ENCODE measurements at places on chromosomes 4 and X.
A peak's percentile ranks its signal among the peaks of the same experiment; 100 is the strongest.

- DNase-seq, result no peak
Measured at GRCh38 chr4:6917461-6918271, 8.0 kb downstream of the TBC1D14 start.

DNA sequence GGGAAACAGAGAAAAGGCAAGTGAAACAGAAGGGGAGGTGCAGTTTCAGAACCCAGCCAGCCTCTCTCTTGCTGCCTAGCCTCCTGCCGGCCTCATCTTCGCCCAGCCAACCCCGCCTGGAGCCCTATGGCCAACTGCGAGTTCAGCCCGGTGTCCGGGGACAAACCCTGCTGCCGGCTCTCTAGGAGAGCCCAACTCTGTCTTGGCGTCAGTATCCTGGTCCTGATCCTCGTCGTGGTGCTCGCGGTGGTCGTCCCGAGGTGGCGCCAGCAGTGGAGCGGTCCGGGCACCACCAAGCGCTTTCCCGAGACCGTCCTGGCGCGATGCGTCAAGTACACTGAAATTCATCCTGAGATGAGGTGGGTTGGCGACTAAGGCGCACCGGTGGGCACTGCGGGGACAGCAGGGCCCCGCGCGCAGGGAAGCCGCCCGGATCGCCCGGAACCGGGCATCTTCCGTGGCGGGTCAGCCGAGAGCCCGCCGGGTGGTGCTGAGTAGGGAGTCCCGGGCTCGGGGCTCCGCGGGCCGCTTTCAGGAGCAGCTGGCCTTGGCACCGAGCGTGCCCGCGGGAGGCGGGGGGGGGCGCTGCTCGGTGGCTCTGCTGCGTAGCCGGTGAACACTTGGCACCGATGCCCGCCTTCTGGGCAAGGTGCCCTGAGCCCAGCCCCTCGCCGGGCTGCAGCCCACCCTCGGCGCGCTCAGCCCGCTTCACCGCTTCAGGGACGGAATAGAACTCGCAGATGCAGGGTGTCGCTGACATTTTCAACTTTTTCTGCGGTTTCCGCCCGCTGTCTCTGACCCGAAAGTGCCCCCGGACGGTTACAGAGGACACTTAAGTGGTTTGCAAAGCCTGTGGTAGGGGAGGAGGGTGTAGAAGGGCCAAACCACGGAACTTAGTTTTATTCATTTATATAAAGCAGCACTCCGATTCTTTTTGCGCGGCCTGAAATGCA lies at the start of gene CD38:
Gene CD38 (plus strand): TSS at position 40 of the 953 bp plus-strand sequence. CDS start 87 bp downstream, at position 127.
- DNase-seq, result peak; percentile 65

DNA sequence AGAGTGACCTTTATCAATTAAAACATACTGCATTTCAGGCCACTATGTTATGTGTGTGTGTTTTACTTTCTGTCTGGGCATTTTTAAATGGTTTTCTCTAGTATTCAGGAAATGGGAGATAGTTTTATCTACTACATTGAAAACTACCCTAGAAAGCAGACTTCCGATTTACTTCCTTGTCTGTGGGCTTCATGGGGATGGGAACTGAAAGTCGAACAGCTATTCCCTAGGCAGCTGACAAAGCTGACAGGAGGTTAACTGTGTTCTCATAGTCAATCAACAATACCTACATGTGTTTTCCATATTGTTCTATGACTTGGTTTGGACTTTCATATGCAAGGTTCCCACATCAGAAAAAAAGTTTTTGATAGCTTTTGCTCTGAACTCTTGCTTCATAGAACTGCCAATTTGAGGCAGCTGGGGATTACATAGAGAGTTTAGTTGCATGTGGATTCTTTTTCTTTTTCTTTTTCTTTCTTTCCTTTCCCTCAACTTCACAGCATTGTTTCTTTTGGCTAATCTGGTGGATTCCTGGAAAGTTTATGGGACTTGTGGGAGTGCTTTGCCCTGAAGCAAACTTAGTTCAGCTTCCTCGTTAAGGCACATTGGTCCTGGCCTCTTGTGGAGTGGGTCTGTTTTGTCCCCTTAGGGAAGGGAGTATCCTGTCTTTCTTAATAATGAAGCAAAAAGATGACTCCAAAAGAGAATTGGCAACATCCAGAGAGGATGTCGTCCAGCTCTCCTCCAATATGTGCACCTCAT lies 327.1 kb upstream of the GIMD1 start:
- DNase-seq, result no peak

GRCh38 chr4:95984081-95984480 lies 144.2 kb downstream of the PDHA2 start:
- DNase-seq, result no peak

DNA sequence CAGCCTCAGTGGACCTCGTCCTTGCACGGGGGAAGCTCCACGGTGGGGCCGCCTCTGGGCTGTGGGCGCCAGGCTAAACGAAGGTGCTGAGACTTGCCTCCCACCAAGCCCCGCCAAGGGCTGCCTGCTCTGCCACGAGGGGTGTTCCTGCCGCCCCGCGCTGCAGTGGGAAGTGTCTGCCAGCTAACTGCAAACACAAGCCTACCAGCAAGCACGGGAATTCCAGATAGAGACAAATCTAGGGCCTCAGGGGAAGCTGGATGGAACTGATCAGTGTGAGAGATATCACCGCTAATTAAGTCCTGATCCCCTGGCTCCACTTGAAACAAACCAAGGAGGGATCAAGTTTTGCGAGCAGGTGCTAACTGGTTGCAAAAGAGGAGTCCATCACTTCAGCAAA lies 181.6 kb upstream of the LEF1 start:
- DNase-seq, result no peak

GRCh38 chr4:5954056-5954760 lies 61.3 kb upstream of the CRMP1 start:
- no peak for DNase-seq

- no peak for DNase-seq
Measured at GRCh38 chr4:153261461-153261860, 57.2 kb downstream of the TRIM2 start.

- no peak for DNase-seq
Measured at GRCh38 chr4:71564775-71565174, 219.1 kb downstream of the GC start.

DNA sequence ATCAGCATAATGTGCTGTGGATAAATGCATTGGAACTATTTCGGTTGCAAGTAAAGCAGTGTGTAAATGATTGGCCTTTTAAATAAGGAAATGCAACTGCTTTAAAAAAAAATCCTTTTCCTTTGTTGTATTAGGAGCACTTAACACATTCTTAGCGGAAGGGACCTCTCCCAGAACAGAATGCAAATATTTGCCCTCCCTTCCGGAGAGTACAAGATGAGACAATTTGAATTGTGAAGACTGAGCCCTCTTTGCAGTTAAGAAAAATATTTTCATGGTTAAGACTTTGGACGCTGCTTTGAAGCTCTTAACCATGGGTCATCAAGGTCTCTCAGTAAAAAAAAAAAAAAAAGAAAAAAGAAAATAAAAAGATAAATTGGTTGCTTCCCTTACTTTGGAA lies 9.5 kb upstream of the NOX1 start:
- no peak for DNase-seq

GRCh38 chrX:40132751-40133150 lies 35.0 kb upstream of the BCOR start:
- no peak for DNase-seq

GRCh38 chr4:124415146-124415545 lies 297.4 kb downstream of the ANKRD50 start:
- DNase-seq, result no peak

DNA sequence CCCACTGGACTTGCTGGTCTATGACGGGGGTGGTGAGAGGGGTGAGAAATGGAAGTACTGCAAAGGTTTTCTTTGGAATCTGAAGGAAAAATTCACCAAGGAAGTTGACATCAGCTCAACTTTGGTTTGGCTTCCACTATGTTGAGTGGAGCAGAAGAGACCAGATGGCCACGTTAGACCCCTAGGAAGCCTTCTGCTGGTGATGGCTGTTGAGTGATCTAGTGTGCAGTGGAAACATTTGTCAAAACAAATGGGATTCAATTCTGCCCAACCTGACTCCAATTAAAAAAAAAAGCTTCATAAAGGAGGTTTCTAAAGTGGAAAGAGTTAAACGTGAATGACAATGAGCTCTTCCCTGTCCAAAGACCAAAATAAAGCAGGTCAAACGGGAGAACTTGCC lies 25.7 kb downstream of the SEL1L3 start:
- DNase-seq, result no peak

DNA sequence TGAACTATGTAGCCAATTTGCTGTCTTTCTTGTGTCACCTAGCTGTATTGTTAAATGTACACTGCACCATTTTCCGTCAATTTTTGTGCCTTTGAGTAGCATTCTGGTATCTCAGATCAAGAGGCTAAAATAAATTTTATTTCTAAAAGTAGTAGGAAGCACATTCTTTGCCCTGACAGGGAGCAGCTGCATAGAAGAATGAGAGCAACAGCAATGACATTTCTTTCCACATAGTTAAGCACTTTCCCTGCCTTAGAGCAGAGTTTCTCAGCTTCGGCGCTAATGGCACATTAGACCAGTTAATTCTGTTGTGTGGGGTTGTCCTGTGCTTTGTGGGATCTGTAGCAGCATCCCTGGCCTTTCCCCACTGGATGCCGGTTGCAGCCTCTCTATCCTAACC lies 173.9 kb downstream of the CHIC2 start:
- DNase-seq, result no peak

GRCh38 chr4:8585721-8586212 lies 5.6 kb downstream of the GPR78 start:
- no peak for DNase-seq

- DNase-seq, result no peak
Measured at GRCh38 chr4:31069151-31069550, 349.0 kb downstream of the PCDH7 start.

- DNase-seq, result no peak
Measured at GRCh38 chr4:56512166-56512565, 6.6 kb downstream of the ARL9 start.

DNA sequence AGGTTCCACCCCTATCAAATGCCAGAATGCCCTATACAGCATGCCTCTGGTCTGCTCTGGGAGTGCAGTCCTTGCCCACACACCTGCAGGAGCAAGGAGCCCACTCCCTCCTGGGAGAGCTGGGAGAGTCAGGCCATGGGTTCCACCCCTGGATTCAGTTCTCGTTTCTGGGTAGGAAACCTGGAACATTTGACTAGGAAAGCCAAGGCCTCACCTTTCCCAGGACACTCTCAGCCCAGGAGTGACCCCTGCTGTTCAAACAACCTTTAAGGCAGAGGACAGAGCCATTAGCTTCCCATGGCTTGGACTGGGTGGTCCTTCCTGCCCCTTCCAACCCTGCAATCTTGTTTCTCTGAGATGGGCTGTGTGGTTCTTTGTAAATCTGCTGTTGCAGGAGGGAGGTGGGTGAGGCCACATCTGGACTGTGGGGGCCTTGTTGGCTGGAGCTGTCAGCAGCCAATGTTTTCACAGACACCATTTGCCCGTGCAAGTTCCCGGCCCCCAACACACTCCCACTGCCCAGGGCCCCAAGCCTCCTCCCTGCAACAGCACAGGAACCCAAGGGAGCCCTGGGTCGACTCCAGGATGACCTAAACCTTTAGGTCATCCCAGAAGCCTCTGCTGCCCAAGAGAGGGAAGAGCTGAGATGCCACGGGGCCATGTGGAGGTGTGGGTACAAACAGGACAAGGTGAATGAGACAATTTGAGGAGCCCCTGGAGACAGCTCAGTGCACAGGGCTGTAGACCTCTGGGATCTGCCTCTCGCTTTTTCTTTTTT lies 104.4 kb downstream of the PJA1 start:
- DNase-seq, result no peak

- no peak for DNase-seq
Measured at GRCh38 chr4:172104539-172104938, 291.3 kb downstream of the GALNTL6 start.

GRCh38 chrX:76919761-76920160 lies 492.3 kb downstream of the MAGEE1 start:
- DNase-seq, result no peak

GRCh38 chrX:23786268-23786815 lies 3.4 kb downstream of the SAT1 start:
- no peak for DNase-seq

- no peak for DNase-seq
Measured at GRCh38 chrX:63738696-63739095, 46.3 kb downstream of the ARHGEF9 start.

DNA sequence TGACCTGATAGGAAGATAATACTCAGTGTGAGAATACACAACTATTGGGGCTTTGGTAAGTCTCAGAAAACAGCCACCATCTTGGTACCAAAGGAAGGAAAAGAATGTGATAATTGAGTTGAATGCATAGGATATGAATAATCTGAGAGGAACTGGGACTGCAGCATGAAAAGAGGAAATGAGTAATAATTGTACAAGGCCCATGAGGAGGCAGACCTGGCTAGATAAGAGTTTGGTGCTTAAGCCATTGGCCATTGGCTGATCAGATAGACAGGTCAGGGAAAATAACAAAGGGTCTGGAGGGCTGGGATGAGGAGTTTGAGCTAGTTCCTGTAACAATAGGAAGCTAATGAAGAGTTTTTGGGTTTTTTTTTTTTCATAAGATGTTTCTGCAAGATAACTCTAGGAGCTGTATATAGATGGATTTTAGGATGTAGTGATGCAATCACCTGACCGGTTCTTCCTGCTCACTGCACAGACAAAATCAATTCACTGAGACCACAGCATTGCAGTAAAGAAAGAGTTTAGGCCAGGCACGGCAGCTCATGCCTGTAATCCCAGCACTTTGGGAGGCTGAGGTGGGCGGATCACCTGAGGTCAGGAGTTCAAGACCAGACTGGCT lies 5.3 kb upstream of the TRMT2B start:
- no peak for DNase-seq

DNA sequence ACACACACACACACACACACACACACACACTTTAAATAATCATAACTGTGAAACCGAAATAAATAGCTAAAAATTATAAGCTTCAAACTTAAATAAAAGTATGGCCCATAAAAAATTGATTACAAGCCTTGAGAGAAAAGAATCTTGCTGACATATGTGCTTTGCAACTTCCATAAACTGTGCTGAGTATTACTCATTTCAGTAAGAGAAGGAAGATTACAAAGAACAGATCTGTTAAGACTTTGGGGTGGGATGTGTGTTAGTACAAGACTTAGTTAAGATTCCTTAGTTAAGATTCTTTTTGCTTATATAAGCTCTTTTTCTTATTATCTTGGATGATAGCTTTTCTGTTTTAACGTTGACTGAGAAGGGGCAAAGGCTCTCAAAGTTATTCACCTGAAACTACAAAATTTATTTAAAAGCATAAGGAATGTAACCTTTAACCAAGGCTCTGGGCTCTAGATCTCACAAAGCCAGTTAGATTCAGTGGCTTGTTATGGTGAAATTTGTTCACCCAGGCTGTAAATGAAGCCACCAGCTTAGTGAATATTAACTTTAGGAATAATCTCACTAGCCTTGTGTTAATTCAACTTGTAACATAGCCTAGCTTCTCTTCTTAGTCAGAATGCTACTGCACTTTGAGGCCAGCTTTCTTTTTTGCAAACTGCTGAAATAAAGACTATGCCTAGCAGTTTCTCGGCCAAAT lies 58.2 kb downstream of the ARSJ start:
- DNase-seq, result no peak

GRCh38 chrX:40154250-40154852 lies 56.6 kb upstream of the BCOR start:
- no peak for DNase-seq

DNA sequence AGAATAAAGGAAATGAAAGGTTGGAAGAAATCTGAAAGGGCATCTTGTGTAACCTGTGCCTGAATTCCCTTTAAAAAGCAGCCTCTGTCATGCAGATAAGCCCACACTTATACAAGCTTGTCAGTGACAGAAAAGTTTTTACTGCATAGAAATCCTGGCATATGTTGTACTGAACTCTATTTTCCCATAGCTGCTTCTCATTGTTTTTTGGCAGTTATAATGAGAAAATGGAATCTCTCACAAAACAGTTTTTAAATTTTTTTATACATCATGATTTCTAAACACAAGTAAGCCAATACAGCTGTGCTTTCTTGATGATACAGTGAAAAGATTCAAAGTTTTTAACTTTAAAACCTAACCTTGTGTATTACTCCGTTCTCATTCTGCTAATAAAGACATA lies 511.4 kb upstream of the ARX start:
- DNase-seq, result no peak

Measured in CD8-positive, alpha-beta T cell (primary cell).